ENCODE measurements at places on chromosomes 16 and 17.
A peak's percentile ranks its signal among the peaks of the same experiment; 100 is the strongest.

GRCh38 chr17:4098521-4099209, 44.2 kb downstream of the ZZEF1 start:
- DNase-seq: no peak

DNA sequence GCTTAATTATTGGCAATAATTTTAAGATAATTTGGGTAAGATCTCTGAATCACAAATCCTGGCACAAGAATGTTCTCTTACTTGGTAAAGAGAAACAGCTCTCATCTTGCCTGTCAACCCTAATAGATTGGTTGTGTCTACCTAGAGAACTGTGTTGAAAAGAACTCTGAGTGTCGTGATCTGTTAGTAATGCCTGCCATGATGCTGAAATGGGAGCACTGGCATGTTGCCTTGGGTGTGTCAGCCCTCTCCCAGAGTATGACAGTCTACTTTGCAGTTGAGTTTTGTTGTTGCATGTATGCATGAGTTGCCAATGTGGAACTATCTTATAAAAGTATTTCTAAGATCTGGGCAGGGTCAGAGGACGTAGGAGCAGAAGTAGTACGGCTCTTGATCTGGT, 221.4 kb downstream of the MAF start:
- no peak for DNase-seq

DNA sequence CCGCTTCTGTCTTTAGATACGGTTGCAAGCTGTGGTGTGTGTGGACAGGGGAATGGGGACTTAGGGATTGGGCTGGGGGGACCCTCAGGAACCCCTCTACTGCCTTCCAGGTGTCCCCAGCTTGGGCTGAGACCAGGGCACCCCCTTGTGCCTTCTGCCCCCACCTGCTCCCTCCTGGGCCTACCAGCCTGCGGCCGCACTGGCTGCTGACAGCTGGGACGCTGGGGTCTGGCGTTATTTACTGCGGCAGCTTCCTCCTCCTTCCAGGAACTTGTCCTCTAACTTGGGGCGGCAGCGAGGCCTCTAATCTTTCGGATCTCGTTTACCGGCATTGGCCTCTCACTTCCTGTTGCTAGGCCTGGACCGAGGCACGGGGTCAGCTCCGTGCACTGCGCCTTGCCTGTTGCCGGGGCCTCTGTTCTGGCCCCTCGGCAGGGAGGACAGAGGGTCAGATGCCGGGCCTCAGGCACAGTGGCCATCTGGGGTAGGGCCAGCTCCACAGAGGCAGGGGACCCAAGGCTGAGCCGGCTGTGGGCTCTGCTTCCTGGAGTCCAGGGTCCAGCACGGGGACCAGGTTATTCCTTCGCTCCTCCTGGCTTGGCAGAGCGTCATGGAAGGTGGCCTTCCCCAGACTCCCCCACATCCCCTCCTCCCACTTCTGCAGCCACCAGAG, 31.8 kb downstream of the TMEM235 start:
- no peak for DNase-seq

- no peak for DNase-seq
Measured at GRCh38 chr16:27242398-27242797, 26.2 kb downstream of the NSMCE1 start.

DNA sequence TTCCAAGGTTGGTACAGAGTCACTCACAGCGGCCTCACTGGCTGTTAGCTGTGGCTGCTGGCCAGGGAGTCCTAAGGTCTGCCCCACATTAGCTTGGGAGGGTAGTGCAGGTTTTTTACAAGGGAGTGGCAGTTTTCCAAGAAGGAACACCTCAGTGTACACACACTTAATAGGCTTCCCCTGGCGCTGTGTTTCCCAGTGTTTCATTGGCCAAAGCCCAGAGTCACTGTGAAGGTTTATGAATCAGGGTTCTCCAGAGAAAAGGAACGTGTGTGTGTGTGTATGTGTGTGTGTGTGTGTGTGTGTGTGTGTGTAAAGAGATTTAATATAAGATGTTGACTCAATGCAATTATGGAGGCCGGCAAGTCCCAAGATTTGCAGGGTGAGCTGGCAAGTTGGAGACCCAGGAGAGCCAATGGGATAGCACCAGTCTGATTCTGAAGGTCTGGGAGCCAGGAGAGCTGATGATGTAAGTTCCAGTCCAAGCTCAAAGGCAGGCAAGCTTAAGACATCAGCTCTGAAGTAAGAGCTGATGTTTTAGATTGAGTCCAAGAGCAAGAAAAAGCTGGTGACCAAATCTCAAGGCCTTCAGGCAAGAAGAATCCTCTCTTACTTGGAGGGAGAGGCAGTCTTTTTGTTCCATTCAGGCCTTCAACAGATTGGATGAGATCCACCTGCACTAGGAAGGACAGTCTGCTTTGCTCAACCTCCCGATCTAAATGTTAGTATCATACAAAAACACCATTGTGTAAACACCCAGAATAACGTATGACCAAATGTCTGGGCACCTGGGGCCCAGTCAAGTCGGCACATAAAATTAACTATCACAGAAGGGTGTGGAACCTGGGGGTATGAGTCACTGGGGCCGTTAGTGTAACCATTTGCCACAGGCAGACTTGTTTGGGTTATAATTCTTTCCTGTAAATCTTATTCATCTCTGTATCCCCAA, 206.8 kb downstream of the PRKCA start:
- peak; percentile 8 for DNase-seq

GRCh38 chr16:7026639-7027038, 306.0 kb upstream of the RBFOX1 start:
- no peak for DNase-seq

DNA sequence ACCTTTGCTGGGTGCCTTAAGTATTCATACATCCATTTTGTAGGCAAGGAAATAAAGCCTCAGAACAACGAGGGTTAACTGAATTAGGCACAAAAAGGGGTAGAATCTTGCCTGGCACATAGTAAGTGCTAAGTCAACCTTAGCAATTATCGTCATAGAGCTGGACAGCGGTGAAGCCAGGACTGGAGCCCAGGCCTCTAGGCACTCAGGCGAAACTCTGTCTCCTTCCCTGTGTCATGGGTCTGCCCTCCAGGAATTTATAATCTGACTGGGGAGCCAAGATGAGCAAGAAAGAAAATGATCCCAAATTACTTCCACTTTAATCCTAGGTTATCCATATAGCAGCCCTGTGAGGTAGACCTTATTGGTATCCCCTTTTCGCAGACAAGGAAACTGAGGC, 61.4 kb downstream of the KATNIP start:
- no peak for DNase-seq

- peak; percentile 94 for DNase-seq
Measured at GRCh38 chr17:42322382-42323267, 34.3 kb downstream of the STAT5A start.

- DNase-seq: no peak
Measured at GRCh38 chr17:61753696-61754095, 109.6 kb downstream of the BRIP1 start.

DNA sequence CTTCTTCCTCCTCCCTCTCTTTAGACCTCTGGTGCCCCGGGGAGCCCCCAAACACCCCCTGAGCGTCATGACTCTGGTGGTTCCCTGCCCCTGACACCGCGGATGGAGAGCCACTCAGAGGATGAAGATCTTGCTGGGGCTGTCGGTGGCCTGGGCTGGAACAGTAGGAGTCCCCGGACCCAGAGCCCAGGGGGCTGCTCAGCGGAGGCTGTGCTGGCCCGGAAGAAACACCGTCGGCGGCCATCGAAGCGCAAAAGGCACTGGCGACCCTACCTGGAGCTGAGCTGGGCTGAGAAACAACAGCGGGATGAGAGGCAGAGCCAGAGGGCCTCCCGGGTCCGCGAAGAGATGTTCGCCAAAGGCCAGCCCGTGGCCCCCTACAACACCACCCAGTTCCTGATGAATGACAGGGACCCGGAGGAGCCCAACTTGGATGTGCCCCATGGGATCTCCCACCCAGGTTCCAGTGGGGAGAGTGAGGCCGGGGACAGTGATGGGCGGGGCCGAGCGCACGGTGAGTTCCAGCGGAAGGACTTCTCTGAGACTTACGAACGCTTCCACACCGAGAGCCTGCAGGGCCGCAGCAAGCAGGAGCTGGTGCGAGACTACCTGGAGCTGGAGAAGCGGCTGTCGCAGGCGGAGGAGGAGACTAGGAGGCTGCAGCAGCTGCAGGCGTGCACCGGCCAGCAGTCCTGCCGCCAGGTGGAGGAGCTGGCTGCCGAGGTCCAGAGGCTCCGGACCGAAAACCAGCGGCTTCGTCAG, 7.5 kb downstream of the HEXIM2 start:
- DNase-seq: no peak

DNA sequence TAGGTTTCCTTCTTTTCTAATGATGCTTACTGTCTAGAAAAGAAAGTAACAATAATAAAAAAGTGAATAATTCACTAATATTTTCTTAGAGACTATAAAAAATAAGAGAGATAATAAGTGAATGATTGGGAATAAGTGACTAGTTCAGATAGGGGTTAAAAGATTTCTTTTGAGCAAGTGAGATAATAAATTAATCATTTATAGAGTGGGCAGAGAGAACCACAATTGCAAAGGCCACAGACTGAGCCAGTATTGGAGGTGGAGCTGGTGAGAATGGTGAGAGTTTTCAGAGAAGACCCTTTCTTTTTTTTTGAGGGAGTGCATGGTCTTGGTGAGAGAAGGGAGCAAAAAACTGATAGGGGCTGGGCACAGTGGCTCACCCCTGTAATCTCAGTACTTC, 159.1 kb upstream of the SALL1 start:
- no peak for DNase-seq

DNA sequence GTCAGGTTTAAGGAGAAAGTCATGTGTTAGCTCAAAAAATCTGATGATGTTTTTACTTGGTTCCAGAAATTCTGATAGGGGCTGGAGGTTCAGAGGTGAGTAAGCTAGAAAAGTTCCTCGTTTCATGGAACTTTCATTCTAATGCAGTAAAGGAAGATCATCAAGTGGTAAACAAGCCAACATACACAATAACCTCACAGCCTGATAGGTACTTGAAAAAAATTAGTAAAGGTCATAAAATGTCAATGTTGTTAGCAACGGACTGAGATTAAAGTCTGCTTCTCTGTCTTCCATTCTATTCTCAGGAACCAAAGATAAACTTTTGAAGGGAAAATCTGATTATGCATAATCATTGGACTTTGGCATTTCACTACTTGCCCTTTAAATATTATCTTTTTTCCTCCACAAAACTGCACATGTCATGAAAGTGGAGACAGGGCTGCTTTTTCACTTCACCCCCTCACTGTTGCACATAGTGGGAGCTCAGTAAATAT, 165.4 kb upstream of the MAF start:
- DNase-seq: no peak

DNA sequence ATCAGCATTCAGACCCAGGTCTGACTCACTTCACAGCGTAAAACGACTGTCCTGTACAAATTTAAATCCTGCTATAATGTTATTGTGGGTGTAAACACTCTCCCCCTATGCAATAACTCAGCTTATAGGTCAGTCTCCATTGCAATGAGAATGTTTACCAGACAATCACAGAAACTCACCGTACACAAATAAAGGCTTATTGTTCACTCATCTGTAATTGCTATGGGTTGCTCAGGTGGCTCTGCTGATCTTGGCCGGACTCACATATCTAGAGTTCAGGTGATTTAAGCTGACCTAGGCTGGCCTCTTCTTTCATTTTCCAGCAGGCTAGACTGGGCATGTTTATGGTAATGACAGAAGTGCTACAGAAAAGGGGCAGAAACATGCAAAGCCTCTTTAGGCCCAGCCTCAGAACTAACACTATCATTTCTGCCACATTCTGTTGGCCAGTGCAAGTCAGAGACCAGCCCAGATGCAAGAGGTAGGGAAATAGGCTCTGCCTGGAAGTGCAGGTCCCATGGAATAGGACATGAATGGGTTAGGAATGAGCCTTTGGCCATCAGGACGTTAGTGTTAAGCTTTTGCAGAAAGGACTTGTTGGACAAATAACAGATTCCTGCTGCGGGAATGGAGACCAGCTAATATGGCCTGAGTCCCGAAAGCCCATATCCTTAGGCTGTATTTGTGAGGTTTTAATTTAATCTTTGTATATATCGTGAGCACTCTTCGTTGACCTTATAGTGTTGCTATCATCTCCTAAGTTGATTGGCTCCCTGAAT, 44.0 kb downstream of the HLF start:
- DNase-seq: no peak

DNA sequence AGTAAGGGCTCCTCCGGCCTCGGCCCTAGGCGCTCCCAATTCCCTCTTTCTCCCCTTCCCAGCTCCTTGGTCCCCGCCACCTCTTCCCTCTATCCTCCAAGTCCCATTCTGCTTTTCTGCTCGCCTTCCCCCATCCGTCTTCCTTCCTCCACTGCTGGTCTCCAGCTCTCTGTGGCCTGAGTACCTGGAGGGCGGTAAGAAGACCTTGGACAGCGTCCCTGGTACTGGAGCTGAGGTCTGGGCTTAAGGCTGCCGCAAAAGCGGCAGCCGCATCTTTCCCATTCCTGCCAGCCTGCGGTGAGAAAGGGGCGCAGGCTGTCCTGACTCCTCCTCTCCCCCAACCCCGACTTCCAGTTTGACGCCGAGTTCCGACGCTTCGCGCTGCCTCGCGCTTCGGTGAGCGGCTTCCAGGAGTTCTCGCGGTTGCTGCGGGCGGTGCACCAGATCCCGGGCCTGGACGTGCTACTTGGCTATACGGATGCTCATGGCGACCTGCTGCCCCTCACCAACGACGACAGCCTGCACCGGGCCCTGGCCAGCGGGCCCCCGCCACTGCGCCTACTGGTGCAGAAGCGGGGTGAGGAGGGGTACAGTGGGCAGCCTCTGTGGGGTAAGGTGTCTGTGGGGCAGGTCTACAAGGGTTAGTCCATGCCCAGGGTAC, 471 bp downstream of the PARD6A start:
- DNase-seq: no peak

DNA sequence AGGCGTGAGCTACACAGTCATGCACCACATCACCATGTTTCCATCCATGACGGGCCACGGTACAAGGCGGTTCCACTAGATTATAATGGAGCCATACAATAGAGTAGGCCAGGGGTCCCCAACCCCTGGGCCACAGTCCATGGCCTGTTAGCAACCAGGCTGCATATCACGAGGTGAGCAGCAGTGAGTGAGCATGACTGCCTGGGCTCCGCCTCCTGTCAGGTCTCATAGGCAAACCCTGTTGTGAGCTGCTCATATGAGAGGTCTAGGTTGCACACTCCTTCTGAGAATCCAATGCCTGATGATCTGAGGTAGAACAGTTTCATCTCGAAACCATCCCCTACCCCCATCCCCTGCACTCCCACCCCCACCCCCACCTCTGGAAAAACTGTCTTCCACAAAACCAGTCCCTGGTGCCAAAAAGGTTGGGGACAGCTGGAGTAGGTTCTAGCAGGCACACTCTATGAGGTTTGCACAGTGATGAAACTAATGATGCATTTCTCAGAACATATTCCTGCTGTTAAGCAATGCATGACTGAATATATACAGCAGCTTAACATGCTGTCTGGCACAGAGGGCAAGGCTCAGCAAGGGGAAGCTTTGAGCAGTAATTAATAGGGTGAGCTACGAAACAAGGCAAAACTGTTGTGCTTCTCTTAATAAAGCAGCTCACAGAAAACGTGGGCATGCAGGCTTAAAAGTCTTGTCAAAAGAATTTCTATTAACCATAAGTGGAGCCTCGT, 108.0 kb downstream of the VPS53 start:
- no peak for DNase-seq

- no peak for DNase-seq
Measured at GRCh38 chr16:55016515-55016914, 85.8 kb downstream of the IRX5 start.

- no peak for DNase-seq
Measured at GRCh38 chr16:89610108-89610453, 3.4 kb upstream of the DPEP1 start.
